ENCODE measurements at places on chromosomes 7 and 10.
A peak's percentile ranks its signal among the peaks of the same experiment; 100 is the strongest.

DNA sequence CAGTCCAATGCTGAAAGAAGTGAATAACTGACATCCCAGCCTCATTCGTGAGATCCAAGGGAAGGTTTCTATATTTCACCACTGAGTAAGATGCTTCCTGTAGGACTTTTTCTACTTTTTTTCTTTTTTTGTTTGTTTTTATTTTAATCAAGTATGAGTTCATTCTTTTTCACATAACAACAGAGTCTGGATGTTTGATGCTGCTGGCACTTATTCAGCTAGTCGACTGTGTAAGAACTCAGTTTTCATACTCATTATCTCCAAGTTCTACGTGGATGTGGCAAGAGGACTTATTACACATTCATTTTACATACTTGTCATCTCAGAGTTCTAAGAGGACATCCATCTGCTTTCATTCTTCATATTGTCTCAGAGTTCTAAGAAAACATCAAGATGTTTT lies 86.9 kb downstream of the CPXM2 start:
- no peak for DNase-seq

DNA sequence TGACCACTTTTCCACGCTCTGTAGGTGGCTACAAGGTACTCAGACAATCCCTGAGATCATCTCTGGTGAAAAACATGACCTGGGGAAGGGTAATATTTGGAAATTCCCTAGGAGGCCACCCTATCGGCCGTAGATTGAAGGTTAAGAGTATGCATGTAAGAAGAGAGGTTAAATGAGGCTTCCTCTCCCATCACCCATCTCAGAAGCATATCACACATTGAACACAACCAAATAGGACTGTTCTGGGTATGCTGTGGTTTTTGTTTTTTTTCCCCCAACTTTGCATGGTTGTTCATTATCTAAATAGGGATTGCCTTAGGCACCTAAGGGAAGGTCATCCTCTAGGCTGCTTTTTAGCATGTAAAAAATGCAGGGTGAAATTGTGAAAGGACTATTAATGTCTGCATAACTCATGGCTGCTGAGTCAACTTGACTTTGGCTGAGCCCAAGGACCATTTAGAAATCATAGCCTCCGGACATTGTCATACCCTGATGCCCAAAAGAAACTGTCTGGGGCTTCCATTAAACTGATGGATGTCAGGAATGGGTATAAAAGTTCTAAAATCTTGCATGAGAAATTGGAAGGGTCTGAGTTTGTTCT lies 24.7 kb upstream of the ST8SIA6 start:
- DNase-seq: no peak

DNA sequence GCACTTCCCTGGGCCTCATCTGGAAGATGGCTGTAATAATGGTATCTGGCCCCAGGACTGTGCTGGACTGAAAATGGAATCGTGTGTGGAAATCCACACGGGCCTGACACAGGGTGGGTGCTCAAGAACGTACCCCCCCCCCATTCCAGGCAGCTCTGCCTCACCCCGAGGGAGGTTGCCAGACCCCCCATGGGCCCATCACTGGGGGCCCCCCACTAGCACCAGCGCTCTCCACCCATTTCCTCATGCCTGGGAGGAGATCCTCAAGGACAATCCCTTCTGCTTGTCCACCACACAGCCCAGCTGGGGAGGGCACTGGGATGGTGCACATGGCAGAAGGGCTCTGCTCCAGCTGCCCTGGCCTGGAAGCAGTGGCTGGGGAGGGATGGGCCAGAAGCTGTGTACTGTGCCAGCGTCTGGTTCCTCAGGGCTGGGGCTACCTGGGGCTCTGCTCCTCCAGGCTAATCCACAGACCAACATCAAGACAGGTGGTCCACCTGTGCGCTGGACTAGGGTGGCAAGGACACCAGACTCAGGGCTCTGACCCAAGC lies 55.4 kb downstream of the CAMK2B start:
- DNase-seq: no peak

GRCh38 chr10:133592716-133593115 lies 27.3 kb upstream of the SYCE1 start:
- DNase-seq: no peak

- DNase-seq: no peak
Measured at GRCh38 chr10:30868611-30869010, 163.1 kb downstream of the ZNF438 start.

DNA sequence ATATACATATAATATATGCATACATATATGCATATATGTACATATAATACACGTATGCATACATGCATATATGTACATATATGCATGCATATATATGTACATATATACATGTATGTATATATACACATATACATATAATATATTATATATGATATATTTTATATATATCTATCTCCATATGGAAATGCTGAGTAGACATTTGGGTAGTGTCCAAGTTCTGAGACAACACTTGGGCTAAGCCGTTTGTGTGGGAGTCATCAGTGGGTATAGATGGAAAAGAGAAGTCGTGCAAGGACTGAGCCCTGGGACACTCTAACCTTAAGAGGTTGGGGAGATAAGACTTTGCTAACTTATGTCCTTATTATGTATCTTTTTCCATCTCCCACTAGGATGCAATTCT lies 165.2 kb upstream of the PODXL start:
- no peak for DNase-seq

- DNase-seq: no peak
Measured at GRCh38 chr7:156014808-156015207, 202.5 kb upstream of the SHH start.

DNA sequence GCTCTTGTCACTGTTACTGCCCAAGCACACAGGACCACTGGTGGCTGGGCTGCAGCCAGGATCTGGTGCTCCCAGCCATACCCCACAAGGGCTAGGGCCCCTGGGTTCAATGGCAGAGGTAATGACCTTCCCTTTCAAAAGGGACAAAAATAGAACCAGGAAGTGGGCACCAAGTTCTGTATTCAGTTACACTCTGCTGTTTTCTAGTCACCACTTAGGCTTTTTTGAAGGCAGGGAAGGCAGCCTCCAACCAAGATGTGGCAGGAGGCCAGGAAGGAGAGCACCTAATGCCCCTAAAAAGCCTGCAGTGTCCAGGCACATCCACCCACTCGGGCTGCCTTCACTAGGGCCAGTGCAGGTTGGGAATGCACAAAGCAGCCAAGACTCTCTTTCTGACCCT lies 47.8 kb downstream of the NOD1 start:
- DNase-seq: no peak

- DNase-seq: no peak
Measured at GRCh38 chr10:24804956-24805355, 81.3 kb upstream of the ARHGAP21 start.

DNA sequence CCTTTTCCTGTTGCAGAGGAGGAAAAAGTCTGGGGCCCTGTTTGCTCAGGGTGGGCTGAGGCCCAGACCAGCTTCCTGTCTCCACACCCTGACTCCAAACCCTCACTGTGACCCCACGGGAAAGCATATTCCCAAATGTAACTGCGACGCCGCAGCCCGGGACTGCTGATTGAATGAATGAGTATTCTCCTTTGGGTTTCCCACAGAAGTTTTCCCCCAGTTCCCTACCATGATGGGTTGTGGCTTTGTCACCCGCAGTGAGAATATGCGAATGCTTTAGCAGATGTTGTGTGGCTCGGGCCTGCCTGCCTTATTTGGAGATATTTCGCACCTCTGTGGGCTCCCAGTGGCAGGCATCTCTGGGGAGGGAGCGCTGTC lies 50.6 kb downstream of the MGMT start:
- no peak for DNase-seq

GRCh38 chr7:80244206-80244916 lies 109.7 kb downstream of the GNAI1 start:
- no peak for DNase-seq

- no peak for DNase-seq
Measured at GRCh38 chr10:92801978-92802872, 46.1 kb upstream of the EXOC6 start.

DNA sequence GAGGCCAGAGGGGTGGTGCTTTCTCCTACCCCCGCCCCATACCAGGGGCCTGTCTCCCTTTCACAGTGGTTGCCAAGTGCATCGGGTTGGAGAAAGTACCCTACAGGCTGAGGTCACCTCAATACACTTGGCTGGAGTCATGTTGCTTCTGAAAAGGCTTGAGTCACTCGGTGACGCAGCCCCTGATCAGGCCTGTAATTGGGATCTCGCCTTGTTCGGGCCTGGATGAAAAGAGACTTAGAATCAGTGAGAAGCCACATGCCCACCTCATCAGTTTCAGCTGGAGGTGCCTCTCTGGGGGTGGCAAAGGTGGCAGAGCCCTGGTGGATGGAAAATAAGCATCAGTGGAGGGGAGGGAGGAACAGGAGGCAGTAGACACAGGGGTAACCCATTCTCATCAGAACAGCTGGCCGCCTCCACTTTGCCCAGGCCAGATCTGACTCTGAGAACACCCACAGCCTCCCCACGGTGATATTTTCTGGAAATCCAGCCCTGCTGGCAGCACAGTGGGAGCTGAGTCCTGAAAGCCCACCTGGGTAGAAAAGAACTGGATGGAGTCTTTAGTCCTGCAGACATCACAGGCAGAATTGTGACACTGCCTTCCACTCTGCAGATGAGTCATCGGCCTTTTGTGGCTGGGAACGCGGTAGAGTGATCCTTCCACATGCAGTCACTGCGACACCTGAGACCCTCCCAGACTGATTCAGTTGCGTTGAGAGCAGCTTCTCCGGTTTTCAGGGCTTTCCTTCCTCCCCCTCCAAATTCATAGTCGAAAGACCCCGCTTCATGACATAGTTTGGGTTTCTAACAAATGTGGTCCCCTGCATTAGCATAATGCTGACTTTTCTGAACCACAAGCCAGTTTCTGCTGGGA lies 108.0 kb downstream of the GRK5 start:
- peak; percentile 70 for DNase-seq

GRCh38 chr7:124275411-124275810 lies 242.5 kb upstream of the TMEM229A start:
- no peak for DNase-seq

DNA sequence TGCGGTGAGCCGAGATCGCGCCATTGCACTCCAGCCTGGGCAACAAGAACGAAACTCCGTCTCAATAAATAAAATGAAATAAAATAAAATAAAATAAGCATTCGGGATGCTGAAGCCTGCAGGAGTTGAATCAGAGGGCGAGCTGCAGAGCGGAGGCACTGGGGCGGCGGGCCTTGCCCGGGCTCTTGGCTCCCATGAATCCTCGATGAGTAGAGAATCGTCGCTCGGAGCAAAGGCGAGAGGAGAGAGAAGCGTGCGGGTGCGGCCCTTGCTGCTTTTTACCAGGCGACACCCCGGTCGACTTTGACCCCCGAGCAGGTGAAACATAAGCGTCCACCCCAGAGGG lies 168.3 kb downstream of the UBE2H start:
- DNase-seq: no peak

GRCh38 chr10:99341860-99342490 lies 12.8 kb downstream of the CNNM1 start:
- DNase-seq: no peak

DNA sequence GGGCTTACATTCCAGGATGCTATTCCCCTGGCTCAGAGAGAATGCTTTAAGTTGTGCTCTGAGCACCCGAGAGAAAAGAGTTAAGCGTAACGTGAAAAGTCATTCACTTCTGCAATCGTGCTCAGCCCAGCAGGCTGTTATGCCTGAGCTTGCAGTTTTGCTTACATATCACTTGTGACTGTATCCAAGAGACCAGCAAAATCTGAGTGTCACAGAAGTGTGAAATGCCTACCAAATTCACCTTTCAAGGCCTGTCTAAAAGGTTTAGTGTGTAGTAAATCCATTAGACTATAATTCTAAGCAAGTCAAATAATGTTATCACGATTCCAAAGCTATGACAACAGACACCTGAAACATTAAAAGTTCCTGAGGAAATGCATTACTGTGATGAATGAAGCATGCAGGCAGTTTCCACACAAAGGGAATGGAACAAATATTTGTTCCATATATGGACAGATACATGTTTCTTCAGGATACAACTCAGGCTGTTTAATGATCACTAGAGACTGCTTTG lies 20.1 kb downstream of the ITGB1 start:
- DNase-seq: no peak

DNA sequence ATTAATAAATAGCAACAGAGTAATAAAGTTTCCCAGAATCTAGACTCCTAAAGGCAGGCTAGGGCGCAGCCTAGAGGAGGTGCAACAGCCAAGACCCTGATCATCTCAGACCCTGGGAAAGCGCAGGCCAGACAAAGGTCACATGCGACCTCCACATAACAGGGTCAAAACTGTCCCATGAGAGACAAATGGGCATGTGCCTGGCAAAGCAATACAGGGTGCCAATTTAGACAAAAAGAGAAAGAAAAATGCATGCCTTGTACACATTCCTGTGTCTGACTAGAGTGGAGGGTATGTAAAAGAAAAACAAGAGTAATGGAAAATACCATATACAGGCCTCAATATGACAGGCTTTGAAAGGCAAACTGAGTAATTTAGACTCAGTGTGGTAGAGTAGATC lies 22.2 kb downstream of the MPP7 start:
- no peak for DNase-seq

GRCh38 chr10:75754096-75754831 lies 322.8 kb downstream of the LRMDA start:
- no peak for DNase-seq

DNA sequence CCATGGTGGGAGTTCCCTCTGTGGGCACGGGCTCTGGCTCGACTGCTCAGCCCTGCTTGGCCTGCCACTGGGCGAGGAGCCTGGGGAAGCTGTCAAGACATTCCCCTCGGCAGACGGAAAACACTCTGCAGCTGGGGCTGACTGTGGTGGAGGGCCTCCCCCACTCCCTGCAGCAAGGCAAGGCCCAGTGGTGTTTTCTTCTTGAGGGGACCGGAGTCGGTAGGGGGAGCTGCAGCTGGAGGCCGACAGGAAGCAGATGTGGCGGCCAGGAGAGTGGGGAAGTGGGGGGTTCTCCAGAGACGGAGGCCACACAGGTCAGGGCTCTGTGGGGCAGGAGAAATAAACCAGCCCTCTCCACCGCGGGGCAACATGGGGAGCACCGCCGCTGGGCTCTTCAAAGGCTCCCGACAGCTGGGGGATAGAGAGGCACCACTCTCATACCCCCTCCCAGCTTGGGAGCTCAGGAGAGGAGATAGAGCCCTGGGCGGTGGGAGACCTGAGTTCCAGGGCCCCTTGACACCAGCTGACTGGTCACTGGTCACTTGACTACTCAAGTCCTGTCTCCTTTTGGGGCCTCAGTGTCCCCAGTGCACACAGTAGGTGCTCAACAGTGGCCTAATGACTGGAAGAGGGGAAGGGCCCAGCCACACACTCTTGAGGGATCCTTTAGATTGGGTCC lies 43.4 kb downstream of the PPIF start:
- DNase-seq: peak; percentile 52

DNA sequence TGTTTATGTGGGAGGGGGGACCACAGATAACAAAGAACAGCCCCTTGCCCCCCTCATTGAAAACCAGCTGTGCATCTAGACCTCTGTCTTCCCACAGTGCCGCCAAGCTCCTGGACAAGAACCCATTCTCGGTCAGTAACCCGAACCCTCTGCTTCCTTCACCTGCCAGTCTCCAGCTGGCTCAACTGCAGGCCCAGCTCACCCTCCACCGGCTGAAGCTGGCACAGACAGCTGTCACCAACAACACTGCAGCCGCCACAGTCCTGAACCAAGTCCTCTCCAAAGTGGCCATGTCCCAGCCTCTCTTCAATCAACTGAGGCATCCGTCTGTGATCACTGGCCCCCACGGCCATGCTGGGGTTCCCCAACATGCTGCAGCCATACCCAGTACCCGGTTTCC lies 91.0 kb upstream of the PDCD4 start:
- DNase-seq: no peak
